Tibial nerve (tissue), 4 donors: ENCODE measurements at places on chromosomes 6 and 20. TPM values are rescaled to one million over a fixed set of nuclear protein-coding genes. Genes with fewer than 3 reads are reported as not detected.

Gene HLA-DQB1
- 0.90 TPM for total RNA-seq

Gene PSMA7
- 308 TPM for total RNA-seq

Gene CLVS2
- total RNA-seq, result under 0.01 TPM

Gene ZSCAN23
- 2.2 TPM for total RNA-seq

Gene AHI1
- total RNA-seq, result 33.4 TPM

Gene GPLD1
- 2.8 TPM for total RNA-seq

DNA sequence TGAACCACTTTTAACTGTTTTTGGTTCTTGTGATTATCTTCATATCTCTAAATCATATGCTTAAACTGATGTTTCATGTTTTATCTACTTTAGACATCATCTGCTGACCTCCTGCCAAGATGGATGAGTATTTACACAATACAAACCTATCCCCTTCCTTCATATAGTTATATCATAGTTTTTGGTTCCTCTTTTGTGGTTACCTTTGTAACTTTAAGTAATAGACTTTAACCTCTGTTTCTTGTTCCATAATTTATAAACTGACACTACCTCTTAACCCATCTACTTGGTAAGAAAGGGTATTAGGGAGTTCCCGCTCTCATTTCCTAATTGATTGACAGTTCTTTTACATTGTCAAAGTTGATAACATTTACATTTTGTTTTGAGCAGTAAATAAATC, 11.9 kb downstream of the PCMT1 start:
- no peak for DNase-seq
- no peak overlapping the region for H3K27ac ChIP-seq
- H3K27me3 ChIP-seq, result no peaks in the 10 kb centered on the region
- H3K4me1 ChIP-seq, result peaks cover 6% of the 10 kb centered on the region

GRCh38 chr6:42745640-42746462, at the start of gene TBCC:
Gene TBCC (minus strand): TSS chr6:42746103. CDS start chr6:42746073, 30 bp downstream.
- H3K27me3 ChIP-seq, result no peaks in the 10 kb centered on the region
- H3K27ac ChIP-seq, result peak within 1 kb of the TSS; percentile 94
- peaks cover 43% of the 10 kb centered on the region for H3K4me1 ChIP-seq
- DNase-seq, result peak; percentile 93
- no peaks in the 10 kb centered on the region for H3K36me3 ChIP-seq
- H3K4me3 ChIP-seq, result peak within 1 kb of the TSS; percentile 94

DNA sequence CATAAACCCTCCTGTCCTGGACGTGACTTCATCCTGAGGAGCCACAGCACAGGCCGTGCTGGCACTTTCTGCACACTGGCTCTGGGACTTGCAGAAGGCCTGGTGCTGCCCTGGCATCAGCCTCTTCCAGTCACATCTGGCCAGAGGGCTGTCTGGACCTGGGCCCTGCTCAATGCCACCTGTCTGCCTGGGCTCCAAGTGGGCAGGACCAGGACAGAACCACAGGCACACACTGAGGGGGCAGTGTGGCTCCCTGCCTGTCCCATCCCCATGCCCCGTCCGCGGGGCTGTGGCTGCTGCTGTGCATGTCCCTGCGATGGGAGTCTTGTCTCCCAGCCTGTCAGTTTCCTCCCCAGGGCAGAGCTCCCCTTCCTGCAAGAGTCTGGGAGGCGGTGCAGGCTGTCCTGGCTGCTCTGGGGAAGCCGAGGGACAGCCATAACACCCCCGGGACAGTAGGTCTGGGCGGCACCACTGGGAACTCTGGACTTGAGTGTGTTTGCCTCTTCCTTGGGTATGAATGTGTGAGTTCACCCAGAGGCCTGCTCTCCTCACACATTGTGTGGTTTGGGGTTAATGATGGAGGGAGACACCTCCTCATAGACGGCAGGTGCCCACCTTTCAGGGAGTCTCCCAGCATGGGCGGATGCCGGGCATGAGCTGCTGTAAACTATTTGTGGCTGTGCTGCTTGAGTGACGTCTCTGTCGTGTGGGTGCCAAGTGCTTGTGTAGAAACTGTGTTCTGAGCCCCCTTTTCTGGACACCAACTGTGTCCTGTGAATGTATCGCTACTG, 22.0 kb upstream of the PYGB start:
- H3K4me3 ChIP-seq, result no peak overlapping the region
- H3K36me3 ChIP-seq, result peaks cover 59% of the 10 kb centered on the region
- peak overlapping the region; percentile 53 for H3K27ac ChIP-seq
- peaks cover 12% of the 10 kb centered on the region for H3K4me1 ChIP-seq

DNA sequence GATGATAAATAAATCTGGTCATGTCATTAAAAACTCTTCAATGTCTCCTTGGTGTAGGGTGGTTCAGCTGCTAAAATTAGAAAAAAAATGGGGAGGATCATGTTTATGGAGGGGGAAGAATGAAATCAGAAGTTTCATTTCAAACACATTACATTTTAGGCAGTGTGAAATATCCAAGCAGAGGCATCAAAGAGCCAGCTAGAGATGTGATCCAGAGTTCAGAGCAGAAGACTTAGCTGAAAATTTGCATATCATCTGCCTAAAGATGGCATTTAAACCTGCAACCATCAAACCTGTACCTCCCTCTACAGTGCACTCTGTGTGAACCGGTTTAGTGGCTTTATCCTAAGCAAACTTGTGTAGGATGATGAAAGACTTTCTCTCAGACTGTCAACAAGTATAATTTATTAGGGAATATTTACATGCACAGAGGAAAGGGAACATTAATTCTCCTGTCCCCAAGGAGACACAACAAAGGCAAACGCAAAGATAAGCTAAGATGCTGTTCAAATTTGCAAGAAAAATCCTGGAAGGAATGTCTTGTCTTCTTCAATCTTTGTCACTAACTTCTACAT, 84.8 kb upstream of the PLEKHG1 start:
- no peak overlapping the region for H3K4me3 ChIP-seq
- H3K27me3 ChIP-seq, result no peaks in the 10 kb centered on the region
- no peak for DNase-seq
- no peak overlapping the region for H3K27ac ChIP-seq

GRCh38 chr20:650954-651353, 2.0 kb downstream of the SRXN1 start:
- no peak overlapping the region for H3K27ac ChIP-seq
- H3K36me3 ChIP-seq, result peaks cover 11% of the 10 kb centered on the region
- no peak for DNase-seq
- H3K4me3 ChIP-seq, result no peak overlapping the region
- H3K27me3 ChIP-seq, result no peaks in the 10 kb centered on the region

- H3K27ac ChIP-seq, result peak overlapping the region; percentile 99
- no peaks in the 10 kb centered on the region for H3K36me3 ChIP-seq
- peak overlapping the region; percentile 96 for H3K4me3 ChIP-seq
- no peak for DNase-seq
- H3K4me1 ChIP-seq, result peaks cover 24% of the 10 kb centered on the region
Observed at GRCh38 chr20:35954907-35955251, 577 bp upstream of the SCAND1 start.

- peaks cover 97% of the 10 kb centered on the region for H3K36me3 ChIP-seq
- DNase-seq, result no peak
- H3K27ac ChIP-seq, result no peak overlapping the region
Observed at GRCh38 chr20:63678071-63678470, 18.4 kb upstream of the TNFRSF6B start.

DNA sequence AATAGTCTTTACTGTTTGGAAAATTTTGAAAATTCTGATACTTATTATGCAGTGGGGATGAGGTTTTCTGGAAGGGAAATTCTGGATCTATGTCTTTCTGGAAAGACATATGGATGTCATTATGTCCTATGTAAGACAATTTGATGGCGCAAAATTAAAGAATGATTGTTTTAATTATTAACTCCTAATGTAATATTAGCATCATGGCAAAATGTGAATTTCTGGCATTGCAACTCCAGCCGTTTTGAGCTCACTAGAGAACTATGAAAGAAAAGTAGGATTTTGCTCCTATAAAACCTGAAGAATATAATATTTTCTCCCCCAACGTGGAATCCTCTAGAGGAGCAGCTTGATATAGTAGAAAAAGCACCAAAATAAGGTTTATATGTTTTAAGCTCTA, 243.2 kb downstream of the RFPL4B start:
- no peaks in the 10 kb centered on the region for H3K27me3 ChIP-seq
- H3K27ac ChIP-seq, result no peak overlapping the region
- DNase-seq, result no peak
- H3K4me1 ChIP-seq, result no peaks in the 10 kb centered on the region
- H3K36me3 ChIP-seq, result no peaks in the 10 kb centered on the region

GRCh38 chr6:3005077-3005476, 5.4 kb downstream of the NQO2 start:
- no peak for DNase-seq
- H3K27me3 ChIP-seq, result no peaks in the 10 kb centered on the region
- H3K4me3 ChIP-seq, result no peak overlapping the region
- H3K27ac ChIP-seq, result no peak overlapping the region
- H3K4me1 ChIP-seq, result peaks cover 28% of the 10 kb centered on the region

DNA sequence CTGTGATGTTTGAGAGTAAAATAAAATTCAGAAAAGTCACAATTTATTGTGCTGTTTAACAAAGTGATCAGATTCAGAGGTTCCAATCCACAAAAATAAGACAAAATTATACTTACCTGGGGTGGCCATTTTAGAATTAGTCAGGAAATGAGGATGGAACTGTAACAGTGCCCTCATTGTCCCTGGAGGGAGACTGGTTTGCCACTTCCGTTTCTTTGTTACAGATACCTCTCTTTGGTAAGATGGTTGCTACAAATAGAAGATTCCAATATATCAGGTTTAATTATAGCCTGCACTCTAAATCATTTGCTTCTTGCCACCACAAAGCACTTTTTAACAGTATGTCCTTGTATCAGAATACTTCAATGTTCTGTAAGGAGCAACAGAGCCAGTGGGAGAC, 95.6 kb downstream of the CTNNBL1 start:
- H3K36me3 ChIP-seq, result peaks cover 78% of the 10 kb centered on the region
- no peak for DNase-seq
- H3K4me1 ChIP-seq, result no peaks in the 10 kb centered on the region
- no peak overlapping the region for H3K4me3 ChIP-seq
- H3K27me3 ChIP-seq, result no peaks in the 10 kb centered on the region
- H3K27ac ChIP-seq, result no peak overlapping the region

GRCh38 chr20:47866480-47866879, 81.2 kb upstream of the SULF2 start:
- H3K27ac ChIP-seq, result no peak overlapping the region
- no peak for DNase-seq
- H3K36me3 ChIP-seq, result no peaks in the 10 kb centered on the region
- H3K27me3 ChIP-seq, result no peaks in the 10 kb centered on the region
- H3K4me1 ChIP-seq, result no peaks in the 10 kb centered on the region
- no peak overlapping the region for H3K4me3 ChIP-seq

GRCh38 chr6:170250455-170250854, 40.4 kb downstream of the DLL1 start:
- no peaks in the 10 kb centered on the region for H3K27me3 ChIP-seq
- no peak overlapping the region for H3K27ac ChIP-seq
- H3K36me3 ChIP-seq, result no peaks in the 10 kb centered on the region
- no peak overlapping the region for H3K4me3 ChIP-seq
- no peak for DNase-seq
- no peaks in the 10 kb centered on the region for H3K4me1 ChIP-seq

DNA sequence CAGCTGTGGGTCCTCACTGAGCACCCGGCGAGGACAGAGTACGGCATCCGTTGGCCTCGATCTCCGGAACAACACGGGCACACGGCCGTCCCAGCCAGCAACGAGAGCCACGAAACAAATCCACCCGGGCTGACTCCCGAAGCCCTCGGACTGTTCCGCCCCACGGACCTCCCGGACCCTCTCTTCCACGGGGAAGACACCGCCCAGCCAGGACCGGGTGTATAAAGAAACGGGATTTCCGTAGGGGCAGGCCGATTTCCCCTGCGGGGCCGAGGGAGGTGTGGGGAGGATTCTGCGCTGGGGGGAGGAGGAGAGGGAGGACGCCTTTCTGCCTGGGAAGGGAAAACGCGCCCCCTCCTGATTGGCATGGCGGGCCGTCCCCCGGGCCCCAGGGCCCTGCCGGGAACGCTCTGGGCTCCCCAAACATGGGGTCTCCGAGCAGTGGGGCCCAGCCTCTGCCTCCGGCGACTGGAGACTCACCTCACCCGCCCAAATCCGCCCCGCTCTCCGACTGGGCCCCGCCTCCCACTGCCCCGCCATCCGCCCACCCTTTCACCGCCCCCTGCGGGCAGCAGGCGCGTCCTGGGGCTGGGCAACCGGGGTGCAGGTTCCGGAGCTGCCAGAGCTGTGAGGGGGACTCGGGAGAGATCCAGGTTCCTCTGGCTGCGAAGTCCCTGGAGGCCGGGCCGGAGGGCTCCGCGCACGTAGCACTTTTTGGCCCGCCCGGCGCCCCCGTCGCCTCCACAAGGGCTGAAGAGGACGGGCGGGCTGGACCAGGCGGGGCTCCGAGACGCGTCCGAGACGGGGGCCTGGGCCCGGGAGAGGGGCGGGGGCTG, 679 bp upstream of the PPDPF start:
- H3K36me3 ChIP-seq, result no peaks in the 10 kb centered on the region
- peak overlapping the region; percentile 98 for H3K4me3 ChIP-seq
- DNase-seq, result no peak
- peak overlapping the region; percentile 94 for H3K27ac ChIP-seq

DNA sequence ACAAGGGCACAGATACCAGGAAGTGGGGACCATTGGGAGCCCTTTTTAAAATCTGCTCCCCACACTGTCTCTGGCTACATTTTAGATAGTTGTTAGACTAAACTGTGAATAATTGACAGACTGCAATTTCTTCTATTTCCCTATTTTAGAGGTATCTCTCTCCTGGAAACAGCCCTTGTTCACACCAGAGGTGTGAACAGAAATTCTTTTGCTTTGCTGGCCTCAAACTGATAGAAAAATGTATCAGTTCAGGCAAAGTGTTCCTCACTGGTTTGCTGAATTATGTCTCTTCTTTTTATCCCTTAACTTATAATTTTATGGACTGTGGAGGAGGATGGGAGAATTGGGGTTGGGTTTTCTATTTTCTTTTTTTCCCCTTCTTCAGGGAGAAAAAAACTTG, 513.2 kb upstream of the SULF2 start:
- H3K36me3 ChIP-seq, result no peaks in the 10 kb centered on the region
- H3K27me3 ChIP-seq, result no peaks in the 10 kb centered on the region
- no peak overlapping the region for H3K27ac ChIP-seq
- no peak overlapping the region for H3K4me3 ChIP-seq
- H3K4me1 ChIP-seq, result peaks cover 7% of the 10 kb centered on the region
- DNase-seq, result no peak

DNA sequence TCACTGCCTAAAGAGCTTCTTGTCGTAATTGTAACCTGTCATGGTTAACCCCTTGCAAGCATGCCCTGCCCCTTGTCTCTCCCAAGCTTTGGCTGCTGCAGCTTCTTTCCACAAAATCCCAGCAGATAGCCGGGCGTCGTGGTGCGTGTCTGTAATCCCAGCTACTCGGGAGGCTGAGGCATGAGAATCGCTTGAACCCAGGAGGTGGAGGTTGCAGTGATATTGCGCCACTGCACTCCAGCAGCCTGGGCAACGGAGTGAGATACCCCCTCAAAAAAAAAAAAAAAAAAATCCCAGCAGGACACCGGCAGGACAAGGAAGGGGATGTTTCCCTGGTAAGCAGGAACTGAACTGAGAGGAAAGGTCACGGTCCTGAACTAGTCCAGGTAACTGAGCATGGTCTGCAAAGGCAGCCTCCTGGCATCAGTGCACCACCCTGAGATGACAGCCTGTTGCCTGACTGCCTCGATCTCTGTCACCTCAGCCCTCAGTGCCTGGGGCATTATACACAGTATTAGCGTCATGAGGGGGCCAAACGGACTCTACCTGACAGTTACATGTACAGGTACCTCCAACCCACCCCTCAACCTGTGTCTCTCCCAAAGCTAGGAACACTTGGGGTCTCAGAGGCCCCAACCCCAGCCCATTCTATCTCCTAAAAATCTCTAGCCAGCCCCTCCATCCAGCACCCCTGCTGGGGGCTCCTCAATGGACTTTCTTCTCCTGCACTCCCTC, 1.8 kb downstream of the LZTS3 start:
- no peak for DNase-seq
- no peak overlapping the region for H3K27ac ChIP-seq
- peaks cover 7% of the 10 kb centered on the region for H3K4me1 ChIP-seq
